ENCODE measurements at places on chromosomes 12 and 14.

DNA sequence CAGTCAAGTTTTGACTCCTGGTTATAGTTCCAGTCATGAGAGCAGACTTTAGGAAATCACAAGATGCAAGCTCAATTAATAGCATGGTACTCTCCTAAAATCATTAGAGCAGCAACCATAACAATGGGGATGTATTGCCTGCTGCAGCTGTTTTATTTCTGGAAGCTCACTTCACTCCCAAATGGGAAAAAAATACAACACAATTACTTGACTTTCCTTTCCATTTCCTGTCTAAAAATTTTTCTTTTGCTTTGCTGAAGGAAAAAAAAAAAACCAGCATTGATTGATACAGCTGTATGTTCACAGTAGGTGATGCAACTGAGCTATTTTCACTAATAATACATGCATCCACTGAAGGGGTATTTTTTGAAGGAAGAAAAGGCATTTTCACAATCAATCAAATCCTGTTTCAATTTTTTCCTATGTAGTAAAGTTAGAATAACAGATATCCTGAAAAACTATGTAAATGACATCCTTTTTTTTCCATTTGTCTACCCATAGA, 143.9 kb upstream of the NOVA1 start:
- no peak for DNase-seq

- no peak for DNase-seq
These were observed 75.9 kb upstream of the ZDHHC17 start for GRCh38 chr12:76687981-76688380.

DNA sequence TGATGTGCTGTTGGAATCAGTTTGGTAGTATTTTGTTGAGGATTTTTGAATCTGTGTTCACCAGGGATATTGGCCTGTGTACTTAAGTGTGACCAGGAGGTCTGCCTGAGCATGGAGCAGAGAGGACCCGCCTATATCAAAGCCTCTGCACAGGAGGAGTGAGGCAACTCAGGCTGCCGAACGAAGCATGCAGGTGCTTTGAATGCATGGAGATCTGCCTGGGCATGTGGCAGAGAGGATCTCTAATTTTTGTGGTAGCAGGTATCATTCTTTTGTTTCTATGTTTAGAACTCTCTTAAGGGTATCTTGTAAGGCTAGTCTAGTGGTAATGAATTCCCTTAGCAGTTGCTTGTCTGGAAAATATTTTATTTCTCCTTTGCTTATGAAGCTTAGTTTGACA, 26.9 kb downstream of the RAB3IP start:
- DNase-seq = no peak

GRCh38 chr14:95695051-95695450, 8.8 kb downstream of the TCL1B start:
- DNase-seq = no peak

Data from NB4 (cell line).